ENCODE measurements at places on chromosomes 4 and X. TPM values are rescaled to one million over a fixed set of nuclear protein-coding genes. Genes with fewer than 3 reads are reported as not detected.

DNA sequence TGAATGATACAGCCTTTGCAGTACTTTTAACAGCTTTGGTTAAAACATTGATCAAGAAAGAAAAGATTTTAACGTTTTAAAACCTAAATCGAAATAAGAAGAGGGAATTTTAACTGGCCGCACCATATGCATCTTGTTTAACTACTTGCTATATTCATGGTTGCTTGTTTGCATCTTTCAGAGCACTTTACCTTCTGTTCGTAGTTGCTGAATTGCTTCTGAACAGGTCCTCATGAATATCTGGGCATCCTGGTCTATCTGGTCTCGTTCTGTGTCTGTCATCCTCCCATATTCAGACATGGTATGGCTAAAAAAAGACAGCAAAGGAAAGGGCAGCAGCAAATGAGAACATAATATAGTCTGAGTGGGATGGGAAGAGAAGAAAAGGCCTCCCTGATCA, 72.3 kb downstream of the NSG1 start:
- peaks cover 10% of the 10 kb centered on the region for H3K36me3 ChIP-seq
- peaks cover 29% of the 10 kb centered on the region for H3K4me1 ChIP-seq
- no peak for DNase-seq

GRCh38 chr4:138405466-138405891, 163.3 kb upstream of the SLC7A11 start:
- H3K27me3 ChIP-seq: no peaks in the 10 kb centered on the region
- no peak overlapping the region for H3K27ac ChIP-seq
- H3K36me3 ChIP-seq: no peaks in the 10 kb centered on the region
- H3K4me1 ChIP-seq: no peaks in the 10 kb centered on the region

DNA sequence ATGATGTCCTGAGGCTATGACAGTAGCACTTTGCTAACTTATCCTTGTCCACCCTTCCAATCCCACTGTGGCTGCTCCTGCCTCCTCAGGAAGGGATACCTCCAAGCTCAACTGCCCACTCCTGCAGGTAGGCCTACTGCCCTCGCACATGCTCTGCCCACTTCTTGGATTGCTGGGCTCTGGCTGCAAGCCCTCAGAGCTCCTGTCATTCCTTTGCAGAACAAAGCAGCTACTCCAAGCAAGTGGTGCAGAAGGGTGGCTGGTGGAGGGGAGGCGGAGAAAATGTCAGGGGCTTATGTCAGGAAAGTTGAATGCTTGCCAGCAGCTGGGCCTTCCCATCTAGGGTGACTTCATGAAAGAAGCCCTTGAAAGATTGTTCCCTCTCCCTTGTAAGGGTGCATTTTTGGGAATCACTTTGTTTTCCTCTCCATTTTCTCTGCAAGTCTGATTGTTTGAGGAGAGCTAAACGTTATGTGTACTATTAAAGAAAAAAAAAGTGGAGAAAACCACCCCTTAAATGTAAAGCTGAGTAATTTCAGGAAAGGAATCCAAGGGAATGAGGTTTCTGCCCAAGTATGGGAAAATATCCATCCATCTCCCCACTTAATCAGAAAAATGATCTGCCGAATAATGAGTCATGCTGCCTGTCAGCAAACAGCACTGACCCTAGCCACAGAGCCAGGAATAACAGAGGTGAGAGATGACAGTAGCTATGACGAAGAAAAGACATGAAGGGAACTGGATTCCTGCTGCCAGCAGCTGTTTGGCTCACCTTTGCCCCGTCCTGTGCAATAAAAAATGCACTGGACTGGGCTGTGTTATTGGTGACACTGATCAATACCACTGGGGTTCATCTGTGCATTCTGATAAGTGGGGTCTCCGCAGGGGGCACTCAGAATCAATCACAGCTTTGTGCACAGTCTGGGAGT, 102.0 kb downstream of the RTL5 start:
- peaks cover 7% of the 10 kb centered on the region for H3K4me1 ChIP-seq
- no peak overlapping the region for H3K27ac ChIP-seq
- H3K4me3 ChIP-seq: no peak overlapping the region
- no peaks in the 10 kb centered on the region for H3K36me3 ChIP-seq
- H3K27me3 ChIP-seq: peaks cover 3% of the 10 kb centered on the region

The HSFX1 gene
- 0.61 TPM for total RNA-seq

DNA sequence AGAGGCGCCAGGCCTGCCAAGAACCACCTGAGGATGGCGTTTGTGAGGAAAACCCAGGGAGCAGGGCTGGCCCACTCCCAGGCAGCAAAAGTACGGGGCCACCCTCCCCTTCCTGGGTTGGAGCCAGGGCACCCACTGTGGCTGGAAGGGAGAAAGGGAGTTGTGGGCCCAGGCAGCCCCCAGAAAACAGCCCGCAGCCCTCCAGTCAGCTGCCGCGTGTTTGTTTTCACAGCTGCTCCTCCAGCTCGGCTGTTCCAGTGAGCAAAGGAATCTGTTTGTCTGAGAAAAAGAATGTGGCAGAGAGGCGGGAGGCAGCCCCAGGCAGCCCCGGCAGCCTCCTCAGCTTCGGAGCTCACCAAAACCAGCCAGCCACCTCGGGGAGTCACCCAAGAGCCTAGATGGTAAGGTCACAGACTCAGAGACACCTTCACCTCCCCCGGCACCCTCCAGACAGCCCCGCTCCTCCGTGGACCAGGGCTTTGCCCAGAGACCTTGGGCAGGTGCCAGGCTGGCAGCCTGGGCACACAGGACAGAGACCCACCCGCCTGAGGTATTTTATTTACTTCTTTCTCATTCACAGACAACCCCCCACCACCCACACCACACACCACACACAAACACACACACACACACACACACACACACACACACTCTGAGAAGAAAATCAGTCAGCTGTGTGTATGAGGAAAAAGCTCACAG, 338.1 kb downstream of the BCOR start:
- no peaks in the 10 kb centered on the region for H3K27me3 ChIP-seq
- no peak overlapping the region for H3K4me3 ChIP-seq
- no peak overlapping the region for H3K27ac ChIP-seq
- peaks cover 24% of the 10 kb centered on the region for H3K4me1 ChIP-seq
- DNase-seq: no peak

The SLC25A53 gene
- total RNA-seq: 4.7 TPM
